GM23248 (cell line): ENCODE measurements at places on chromosomes 11 and 22. TPM values are rescaled to one million over a fixed set of nuclear protein-coding genes. Genes with fewer than 3 reads are reported as not detected.

DNA sequence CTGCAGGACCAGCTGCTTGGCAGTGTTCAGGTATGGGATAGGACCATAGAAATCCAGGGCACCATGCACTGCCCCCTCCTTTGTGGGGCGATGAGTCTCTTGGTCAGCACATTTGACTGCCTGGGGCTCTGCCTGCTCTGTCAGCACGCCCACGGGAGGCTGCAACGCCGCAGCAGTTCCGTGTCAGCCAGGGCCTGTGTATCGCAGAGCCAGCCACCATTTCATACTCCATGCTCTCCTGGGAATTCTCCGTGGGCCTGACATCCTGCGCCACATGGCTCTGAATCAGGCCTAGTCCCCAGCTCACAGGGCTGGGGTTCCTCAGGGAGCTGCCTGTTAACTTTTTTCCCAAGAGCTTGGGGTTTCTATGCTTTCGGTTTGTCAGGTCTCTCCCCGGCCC, 16.9 kb upstream of the RELT start:
- no peak overlapping the region for H3K4me3 ChIP-seq
- H3K27ac ChIP-seq = peak overlapping the region; percentile 81
- DNase-seq = peak; percentile 89
- peaks cover 23% of the 10 kb centered on the region for H3K36me3 ChIP-seq
- H3K27me3 ChIP-seq = no peaks in the 10 kb centered on the region

GRCh38 chr22:37225481-37225880, 13.2 kb upstream of the SSTR3 start:
- H3K27me3 ChIP-seq = no peaks in the 10 kb centered on the region
- DNase-seq = no peak
- H3K4me1 ChIP-seq = peaks cover 20% of the 10 kb centered on the region
- H3K4me3 ChIP-seq = no peak overlapping the region

The LRRC55 gene
- not detected in 2 replicates for polyA plus RNA-seq

The PTGDR2 gene
- 0.06 TPM in 2 replicates for polyA plus RNA-seq

The KDM4D gene
- 0.45 and 0.71 TPM in 2 replicates for polyA plus RNA-seq

DNA sequence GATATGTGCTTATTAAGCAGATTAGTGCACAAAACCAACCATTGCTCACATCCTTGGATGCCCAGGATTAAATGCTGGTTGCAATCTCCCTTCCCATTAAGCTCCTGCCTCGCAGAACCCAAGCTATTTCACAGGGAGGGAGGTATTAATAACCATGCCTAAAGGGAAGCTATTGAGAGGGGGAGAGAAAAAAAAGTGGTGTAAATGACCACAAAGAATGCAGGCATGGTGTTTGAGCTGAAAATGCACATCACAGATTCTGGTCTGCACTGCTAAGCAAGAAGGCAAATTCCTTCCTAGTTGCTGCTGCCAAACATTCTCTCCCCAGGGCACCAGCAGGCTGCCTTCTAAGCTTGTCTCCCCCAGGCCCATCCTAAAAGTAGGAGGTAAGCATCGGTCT, 92.0 kb upstream of the ISX start:
- H3K4me3 ChIP-seq = no peak overlapping the region
- H3K36me3 ChIP-seq = no peaks in the 10 kb centered on the region
- H3K27me3 ChIP-seq = no peaks in the 10 kb centered on the region
- no peak for DNase-seq
- H3K4me1 ChIP-seq = no peaks in the 10 kb centered on the region
